ENCODE measurements at places on chromosomes 5 and 9.

- DNase-seq: no peak
These were observed 679 bp downstream of the DOLK start for GRCh38 chr9:128946571-128947276.

DNA sequence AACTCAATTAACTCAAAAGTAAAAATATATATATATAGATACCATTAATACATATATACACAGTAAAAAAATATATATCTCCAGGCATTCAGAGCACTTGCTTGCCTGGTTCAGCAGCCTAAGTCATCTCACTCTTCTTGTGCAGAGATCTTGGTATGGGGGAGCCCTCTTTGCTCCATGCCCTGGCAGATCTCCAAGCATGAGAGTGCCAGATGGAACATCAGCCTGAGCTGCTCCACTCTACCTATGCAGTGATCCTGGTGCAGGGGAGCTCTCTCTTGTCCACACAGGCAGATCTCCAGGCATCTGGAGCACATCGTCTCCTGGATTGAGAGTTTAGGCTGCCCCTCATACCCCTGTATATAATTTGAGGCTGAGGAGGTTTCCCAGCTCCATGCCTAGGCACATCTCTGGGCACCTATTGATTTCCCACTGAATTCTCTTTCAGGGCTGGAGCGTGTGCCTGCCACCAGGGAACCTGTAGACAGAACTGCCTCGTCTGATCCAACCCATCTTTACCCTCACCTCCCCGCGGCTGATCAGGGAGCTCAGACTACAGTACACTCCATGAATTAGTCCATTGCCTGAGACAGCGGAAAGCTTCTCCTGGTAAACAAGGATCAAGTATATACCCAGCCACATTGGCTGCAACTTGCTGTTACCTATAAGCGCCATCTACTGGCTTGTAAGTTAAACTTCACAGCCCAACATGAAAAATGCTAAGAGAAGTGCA is 342.4 kb upstream of the GRIA1 start:
- DNase-seq: no peak

GRCh38 chr9:132319421-132320110 is 35.2 kb downstream of the SETX start:
- DNase-seq: no peak

DNA sequence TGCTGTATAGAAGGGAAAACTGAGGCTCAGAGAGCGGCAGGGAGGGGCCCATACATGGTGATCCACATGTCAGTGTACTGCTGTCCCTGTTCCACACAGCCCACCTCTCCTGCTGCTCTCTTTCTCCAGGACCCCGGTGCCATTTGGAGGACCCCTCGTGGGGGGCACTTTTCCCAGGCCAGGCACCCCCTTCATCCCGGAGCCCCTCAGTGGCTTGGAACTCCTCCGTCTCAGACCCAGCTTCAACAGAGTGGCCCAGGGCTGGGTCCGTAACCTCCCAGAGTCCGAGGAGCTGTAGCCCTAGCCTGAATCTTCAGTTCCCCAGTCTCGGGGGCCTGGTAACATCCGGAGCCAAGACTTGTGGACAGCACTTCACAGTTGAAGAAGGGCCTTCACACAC is 15.5 kb downstream of the MYOZ3 start:
- no peak for DNase-seq

DNA sequence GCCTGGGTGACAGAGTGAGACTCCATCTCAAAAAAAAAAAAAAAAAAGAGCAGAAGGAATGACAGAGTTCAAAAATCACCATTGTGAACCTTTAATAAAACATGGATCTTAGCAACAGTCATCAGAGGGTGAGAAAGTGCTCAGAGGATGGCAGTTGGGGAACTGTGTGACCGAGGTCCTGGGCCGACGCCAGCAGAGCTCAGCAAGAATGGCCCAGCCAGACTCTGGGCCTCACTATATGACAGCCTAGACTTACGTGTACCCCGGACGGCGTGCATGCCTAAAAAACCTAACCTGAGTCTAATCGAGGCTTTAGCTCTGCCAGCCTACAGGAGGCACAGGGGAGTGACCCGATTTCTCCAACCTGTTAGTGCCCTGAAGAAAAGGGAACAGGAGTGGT is 64.3 kb downstream of the MVB12B start:
- no peak for DNase-seq

GRCh38 chr5:68848091-68848490 is 245.7 kb upstream of the SLC30A5 start:
- DNase-seq: no peak

DNA sequence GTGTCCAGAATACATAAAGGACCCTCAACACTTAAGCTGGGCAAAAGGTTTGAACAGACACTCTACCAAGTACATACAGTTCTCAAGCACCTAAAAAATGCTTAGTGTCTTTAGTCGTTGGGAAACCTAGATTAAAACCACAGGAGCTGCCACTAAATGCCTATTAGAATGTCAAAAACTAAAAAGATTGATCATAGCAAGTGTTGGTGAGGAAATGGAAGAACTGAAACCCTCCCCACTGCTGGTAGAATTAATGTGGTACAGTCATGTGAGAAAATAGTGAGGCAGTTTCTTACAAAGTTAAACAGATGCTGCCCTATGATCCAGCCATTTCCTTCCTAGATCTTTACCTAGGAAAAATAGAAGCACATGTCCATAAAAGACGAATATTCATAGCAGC is 40.6 kb downstream of the SFXN1 start:
- DNase-seq: no peak

GRCh38 chr5:88269222-88269771 is 652 bp upstream of the TMEM161B start:
- DNase-seq: no peak

DNA sequence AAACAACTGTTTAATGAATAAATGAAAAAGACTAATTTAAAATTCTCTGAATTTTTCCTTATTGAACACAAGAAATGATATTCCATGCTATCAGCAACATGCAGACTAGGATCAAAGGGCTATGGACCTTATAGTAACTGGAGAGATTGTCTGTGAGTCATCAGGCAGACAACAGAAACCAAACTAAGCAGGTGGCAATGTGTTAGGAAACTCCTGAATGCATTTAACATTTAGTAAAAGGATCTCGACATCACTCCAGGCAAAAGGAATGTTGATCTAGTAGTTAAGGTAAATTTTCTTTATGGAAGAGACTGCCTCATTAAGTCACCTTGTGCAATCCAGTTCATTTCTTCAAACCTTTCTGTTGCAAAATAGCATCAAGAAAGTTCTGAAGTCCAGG is 58.4 kb downstream of the ARL15 start:
- no peak for DNase-seq

DNA sequence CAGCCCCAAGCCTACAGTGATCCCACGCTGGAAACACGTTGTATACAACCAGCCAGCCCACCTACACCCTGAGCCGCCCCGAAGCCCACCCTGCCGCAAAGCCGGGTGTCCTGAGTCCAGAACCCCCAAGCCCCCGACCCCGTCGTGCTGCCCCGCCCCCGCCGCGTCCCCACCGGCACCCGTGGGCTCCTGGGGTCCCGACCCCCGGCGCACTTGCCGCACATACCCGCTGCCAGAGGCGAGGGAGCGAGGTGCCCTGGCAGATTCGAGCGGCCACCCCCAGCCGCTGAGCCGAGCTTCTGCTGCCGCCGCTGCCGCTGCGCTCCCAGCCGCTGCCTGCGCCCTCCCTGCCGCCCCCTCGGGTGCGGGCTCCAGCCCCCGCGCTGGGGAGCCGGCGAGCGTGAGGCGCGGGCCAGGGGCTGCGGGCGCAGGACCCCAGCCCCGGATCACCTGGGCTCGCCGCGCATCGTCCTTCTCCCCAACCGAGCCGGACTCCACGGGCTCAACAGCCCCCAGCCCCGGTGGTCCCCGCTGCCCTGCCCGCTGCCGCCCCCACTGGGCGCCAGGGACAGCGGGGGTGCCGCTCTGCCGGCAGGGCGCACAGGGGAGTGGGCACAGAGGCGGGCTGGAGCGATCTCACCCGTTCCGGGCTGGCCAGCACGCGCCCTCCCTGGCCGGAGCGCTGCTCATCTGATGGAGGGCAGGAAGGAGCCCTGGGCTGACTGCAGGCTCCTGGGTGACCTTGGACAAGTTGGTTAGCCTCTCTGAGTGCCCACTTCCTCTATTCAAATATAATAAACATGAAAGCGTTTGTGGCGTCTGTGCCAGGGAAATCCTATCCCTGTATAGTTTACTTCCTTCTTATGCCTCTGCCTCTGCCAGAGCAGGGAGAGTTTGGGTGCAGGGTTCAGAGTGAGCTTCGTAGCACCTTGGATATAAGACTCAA is at the start of gene HTR4:
Gene HTR4, minus strand, starts transcription at position 692 of the 946 bp plus-strand sequence. CDS start 17,513 bp downstream, outside the sequence.
- no peak for DNase-seq

DNA sequence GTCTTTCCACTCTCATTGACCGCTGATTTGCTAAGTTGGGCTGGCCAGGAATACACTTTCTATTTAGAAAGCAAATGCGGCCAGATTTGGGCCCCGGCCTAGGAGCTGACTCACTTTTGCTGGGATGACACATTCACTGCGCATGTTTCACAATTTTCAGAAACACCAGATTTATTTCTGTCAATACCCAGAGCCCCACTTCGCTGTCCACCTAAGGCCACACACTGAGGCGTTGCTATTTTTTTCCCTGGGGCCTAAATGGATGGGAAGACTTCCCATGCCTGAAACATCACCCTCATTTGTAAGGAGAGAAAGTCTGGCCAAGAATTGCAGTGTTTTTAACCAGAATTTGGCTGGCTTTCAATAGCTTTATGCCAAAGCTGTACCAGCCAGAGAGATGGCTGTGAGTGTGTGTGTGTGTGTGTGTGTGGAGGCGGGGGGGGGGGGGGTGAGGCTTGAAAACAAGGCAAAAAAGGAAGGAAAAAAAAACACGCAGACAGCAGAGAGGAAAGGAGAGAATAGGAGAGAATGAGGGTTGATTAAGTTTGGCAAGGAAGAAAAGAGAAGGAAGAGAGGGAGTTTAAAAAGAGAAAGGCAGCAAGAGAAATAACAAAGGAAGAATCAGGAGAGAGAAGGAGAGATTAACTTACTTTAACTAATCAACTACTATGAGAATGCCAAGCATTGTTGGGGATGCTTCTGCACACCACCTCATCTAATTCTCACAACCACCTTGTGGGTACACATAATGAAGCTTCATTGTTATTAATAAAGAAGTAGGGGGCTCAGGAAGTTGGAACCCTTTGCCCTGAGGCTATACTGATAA is 261.4 kb upstream of the KLF4 start:
- DNase-seq: peak; percentile 79

DNA sequence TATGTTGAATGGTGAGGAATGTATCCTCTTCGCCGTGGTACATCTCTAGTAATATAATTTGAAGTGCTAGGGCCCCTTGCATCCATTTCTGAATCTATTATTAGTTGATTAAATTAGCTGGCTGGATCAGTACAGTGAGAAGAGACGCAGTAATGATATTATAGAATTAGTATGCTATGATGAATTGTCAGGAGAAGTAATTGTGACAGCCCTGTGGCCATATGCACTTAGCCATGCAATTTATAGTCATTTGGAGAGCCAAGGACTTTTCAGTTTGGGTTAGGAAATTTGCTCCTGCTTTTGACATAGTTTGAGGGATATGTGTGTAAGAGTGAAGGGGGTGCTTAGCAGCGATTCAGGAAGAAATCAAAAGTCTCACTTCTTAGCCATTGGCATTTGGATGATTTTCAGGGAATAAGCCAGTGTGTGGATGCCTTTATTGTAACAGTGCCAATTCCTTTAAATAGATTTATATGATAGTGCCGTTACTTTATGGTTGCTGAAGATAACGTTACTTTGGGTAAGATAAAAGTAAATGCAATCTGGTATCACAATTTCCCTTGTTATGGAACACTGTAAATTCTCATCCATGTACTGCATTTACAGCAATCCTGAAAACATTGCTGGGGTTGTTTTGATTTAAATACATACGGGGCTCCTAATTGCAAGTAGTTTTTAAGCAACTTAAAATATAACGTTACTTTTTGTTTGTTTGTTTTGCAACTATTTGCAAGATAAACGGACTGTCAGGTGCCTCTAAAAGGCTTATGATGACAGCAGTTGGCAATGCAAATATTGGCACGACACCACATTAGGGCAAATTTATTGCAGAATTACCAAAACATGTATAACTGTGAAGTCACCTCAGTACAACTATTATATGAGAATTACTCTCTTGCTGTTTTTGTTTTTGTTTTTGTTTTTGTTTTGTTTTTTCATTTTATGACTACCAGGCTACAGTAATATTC is 875.4 kb upstream of the WWC1 start:
- no peak for DNase-seq
